ENCODE measurements at places on chromosomes 12 and 14.
A peak's percentile ranks its signal among the peaks of the same experiment; 100 is the strongest.

DNA sequence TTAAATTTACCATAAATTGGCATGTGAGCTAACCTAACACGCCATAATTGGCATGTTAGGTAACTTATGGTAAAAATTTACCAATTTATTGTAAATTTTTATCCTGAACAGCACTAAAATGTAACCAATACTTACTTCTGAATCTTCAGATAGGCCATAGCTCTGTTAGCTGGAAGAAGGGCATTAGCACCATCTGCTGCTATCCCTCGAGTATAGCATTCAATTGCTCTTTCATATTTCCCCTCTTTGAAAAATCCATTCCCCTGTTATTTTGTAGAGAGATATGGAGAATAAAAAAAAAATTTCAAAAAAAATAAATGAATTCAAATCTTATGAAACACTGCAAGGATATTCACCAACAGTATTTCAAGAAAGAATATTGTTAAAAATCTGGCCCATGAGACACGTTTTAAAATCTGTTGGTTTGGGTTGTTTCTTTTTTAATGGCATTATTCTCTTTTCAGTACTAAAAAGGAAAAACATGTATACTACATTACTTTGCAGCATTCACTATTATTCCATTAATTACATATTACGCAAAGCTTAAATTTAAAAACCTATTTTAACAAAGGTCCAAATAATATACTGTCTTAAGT lies 19.1 kb downstream of the RPAP3 start:
- DNase-seq, result no peak

- no peak for DNase-seq
Observed at GRCh38 chr14:89445273-89445973, 28.4 kb upstream of the FOXN3 start.

DNA sequence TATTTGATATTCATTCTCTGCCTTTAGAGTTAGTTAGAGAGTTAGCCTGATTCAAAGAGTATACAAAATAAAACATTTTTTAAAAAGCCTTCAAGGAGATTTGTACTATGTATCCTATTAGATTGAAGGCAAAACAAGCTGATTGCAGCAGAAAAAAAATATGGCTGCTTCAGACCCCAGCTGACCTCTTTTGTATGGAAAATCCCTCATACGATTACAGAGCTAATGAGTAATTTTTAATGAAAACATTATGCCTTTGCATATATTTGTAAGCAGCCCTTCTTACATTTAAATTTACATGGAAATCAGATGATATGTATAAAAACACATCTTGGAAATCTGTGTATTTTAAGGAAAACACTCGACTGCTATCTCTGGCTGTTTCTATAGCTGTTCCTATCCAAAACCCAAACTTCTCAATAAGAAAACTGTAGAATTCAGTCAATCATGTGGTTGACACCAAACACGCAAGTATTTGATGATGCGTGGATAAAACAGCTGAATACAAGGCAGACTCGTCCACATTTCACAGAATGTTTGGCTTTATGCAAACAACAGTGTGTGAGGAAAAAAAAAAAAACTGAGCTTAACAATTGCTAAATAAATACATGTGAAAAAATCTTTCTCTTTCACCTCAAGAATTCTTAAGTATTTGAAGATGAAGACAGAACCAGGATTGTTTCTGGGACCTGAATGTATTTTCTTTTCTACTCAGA lies 275.3 kb downstream of the EGLN3 start:
- DNase-seq, result no peak

- DNase-seq, result no peak
Observed at GRCh38 chr14:21668377-21668776, 5.2 kb downstream of the OR4E1 start.

DNA sequence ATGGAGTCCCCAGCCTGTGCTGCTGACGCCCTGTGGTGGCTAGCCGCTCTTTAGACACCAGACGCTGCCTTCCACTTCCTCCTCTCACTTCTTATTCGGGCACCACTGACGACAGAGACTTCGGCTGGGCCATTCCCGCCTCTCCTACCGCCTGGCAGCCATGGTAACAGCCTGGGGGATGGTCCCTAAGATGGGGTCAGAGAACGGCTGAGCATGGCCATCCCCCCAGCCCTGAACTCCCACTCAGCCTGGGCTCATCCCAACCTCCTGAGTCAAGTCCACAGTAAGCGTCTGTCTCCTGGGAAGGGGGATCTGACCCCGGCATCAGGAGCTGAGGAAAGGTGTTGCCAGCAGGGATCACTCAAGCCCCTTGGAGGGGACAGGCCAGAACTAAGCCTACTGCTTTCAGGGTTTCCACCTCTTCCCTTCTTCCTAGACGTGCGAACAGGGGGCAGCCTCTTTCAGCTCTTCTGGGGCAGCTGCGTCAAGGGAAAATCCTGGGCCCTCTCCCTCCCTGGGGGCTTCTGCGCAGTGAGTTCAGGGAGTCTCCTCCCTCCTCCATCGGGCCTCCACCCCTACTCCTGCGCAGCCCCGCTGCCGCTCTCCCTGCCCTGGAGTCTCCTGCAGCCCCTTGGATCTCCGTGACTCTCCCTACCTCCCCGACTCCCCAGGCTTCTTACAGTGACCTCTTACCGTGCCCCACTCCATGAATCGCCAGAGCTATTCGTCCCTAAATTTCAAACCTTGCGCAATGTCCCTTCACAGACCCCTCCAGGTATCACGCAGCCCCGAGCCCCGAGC lies 643 bp upstream of the TAMALIN start:
- no peak for DNase-seq

DNA sequence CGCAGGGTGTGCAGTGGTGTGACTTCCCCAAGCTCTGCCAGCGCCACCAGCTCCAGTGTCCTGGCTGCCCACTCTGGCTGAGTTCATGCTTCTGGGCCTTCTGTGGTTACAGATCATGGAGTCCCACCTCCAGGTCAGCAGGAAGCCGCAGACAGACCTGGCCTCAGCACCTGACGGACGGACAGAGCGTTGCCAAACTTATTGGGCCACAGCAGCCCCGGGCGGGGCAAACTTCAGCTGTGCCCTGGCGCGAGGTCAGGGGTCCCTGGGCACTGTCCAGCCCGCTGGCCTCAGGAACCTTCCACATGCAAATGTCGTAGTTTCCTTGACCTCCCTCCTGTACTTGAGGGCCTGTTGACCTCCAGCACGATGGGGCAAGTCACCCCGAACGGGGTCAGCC lies 11.2 kb downstream of the GPR132 start:
- no peak for DNase-seq

DNA sequence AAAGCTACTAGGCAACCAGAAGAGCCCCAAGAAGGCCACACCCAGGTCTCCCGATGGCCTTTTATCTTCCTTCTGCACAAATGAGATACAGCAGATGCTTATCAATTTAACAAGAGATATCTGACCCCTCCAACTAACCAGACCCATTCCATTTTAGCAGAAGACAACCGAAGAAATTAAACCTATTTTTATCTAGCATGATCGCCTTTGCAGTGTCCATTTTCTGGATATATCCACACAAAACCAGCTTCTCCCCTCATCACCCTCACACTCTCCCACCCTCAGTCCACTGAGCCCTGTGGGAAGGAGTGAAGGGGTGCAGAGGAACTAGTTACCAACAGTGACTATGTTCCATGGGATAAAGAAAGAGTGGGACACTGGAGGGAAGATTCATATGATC lies 20.9 kb upstream of the DHRS4 start:
- no peak for DNase-seq

GRCh38 chr12:61530456-61530855 lies 729.7 kb upstream of the USP15 start:
- DNase-seq, result no peak

DNA sequence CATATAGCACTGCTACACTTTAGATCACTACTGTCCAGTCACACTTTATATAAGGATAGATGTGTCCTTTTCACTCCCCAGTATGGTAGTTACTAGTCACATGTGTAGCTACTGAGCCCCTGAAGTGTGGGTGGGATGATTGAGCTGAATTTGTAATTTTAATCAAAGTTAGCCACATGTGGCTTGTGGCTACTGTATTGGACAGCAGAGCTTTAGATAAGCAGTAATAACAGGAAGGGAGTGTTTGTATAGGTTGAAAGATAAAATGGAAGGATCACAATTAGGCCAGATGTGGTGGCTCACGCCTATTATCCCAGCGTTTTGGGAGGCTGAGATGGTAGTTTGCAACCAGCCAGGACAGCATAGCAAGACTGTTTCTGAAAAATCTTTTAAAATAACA lies 23.5 kb downstream of the NAA30 start:
- DNase-seq, result no peak

DNA sequence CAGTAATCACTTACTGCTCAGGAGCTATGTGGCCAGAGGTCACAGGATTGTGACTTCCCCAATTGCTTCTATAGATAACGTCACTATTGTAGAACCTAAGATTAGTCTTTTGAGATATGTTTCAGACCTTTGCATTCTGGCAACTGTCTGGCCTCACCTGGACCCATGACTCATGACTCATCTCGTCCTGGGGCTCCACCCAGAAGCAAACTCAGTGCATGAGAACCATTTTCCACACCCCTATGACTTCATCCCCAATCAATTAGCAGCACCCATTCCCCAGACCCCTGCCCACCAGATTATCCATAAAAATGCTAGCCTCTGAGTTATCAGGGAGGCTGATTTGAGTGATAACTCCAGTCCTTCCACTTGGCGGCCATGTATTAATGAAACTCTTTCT lies 186.9 kb downstream of the EMP1 start:
- DNase-seq, result no peak

DNA sequence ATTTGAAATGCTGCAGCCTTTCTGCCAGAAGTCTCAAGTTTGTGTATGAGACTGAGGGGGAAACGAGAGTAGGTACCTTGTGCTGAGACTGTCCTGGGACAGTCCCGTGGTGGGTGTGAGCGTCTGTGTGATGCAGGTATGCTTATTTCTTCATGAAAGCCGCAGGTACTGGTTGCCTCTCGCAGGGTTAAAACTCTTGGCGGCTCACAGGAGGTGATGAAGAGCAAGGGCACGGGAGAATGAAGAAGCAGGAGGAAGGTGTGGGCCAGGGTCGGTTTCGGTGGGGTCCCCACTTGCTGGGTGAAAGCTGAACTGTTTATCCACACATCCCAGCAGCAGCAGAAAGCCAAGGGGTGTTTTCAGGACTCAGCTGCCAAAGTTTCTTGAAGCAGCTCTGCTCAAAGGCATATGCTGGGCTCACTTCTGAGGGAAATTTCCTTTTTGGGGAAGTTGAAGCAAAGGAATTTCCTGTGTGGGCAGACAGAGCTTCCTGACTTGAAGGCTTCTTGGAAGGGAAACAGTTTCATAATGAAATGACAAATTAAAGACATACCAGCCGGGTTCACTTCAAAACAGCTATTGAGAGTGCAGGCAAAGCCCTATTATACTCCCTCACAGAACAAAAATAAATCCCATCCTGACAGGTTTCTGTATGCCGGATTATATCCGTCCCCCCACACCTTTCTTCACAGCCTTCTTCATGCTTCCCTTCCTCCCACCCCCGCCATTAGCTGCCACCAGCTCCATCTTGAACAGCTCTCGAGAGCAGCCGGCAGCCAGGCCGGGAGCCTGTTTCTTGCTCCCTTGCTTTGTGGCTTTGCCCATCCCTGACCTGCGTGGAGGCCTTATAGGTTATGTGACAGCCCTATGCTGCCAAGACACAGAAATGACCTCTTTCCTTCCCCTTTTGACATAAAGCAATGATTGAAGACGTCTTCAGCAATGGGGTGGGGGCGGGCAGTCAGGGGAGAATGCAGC lies 116.6 kb downstream of the ETV6 start:
- peak; percentile 11 for DNase-seq

DNA sequence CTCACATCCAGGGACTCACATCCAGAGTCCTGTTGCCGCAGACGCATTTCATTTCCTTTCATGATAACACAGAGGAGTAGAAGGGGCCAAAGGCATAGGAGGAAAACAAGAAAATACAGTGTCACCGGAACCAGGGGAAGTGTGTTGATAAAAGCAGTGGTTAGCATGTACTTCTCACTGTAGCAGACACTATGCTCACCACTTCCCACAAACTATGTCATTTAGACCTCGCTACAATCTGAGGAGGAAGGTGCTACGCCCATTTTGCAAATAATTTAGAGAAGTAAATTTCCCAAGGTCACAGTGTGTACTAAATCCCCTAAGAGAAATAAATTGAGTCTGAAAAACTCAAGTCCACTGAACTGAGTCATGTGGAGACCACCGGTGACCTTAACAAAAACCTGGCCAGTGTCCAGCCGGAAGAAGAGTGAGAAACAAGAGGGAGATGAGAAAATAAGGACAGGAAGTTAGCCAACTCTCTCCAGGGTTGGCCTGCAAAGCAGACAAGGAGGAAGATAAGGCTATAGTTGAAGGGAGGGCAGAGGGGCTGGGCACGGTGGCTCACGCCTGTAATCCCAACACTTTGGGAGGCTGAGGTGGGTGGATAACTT lies 25.8 kb upstream of the TMCC3 start:
- peak; percentile 90 for DNase-seq

DNA sequence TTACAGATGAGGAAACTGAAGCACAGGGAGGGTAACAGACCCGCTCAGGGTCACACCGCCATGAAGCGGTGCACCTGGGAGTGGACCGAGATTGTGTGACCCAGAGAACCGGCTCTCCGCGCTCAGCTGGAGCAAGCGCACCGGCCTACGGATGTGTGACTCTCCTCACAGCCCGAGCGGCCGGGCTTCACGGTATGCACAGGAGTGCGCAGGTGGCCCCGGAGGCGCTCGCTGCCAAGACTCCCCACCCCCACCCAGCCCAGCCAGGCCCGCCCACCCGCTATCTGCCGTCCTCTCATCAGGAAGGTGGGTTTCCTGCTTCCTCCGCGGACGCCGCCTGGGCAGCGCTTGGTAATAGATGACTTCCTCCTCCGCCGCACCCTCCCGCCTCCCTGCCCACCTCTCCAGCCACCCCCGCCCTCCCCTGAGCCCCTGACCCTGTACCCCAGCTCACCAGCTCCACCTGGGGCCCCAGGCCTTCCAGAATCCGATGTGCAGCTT lies 110.7 kb downstream of the NCOR2 start:
- DNase-seq, result peak; percentile 33

DNA sequence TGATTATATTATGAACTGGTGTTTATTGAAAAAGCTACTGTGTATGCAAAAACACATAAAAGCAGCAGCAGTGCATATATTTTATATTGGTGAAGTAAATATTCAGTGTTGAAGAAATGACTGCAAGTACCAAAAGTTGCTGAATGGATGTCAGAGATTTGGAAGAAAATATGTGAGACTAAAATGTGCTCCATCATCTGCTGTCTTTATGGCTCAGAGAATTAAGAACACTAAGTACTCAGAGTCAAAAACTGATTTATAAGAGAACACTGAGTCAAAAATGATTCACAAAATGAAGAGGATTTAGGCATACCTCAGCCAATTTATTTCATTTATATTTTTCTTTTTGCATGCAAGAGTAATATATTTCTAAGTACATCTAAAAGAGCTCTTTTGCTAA lies 86.3 kb upstream of the PDZRN4 start:
- DNase-seq, result no peak

DNA sequence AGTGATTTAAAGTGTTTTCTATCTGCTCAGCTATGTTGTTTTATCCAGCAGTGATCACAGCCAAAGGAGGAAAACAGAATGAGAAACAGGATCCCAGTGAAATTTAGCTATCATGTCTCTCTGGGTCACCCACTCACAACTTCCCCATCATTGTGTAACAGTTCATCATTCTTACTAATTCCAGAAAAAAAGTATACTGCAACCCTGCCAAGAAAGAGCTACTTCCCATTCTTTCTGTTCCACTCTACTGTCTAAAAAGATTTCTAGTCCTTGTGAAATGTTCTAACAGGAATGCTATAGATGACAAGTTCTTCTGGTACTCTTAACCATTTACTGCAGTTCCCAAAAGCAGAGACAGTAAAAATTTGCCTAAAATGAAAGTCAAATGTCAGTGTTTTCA lies 39.2 kb upstream of the CD163 start:
- no peak for DNase-seq

GRCh38 chr14:53741479-53742232 lies 215.0 kb downstream of the BMP4 start:
- DNase-seq, result no peak

- DNase-seq, result no peak
Observed at GRCh38 chr12:122909442-122910288, 13.7 kb upstream of the VPS37B start.

All from KG1 (cell line).